ENCODE measurements at places on chromosomes 5 and 9.

DNA sequence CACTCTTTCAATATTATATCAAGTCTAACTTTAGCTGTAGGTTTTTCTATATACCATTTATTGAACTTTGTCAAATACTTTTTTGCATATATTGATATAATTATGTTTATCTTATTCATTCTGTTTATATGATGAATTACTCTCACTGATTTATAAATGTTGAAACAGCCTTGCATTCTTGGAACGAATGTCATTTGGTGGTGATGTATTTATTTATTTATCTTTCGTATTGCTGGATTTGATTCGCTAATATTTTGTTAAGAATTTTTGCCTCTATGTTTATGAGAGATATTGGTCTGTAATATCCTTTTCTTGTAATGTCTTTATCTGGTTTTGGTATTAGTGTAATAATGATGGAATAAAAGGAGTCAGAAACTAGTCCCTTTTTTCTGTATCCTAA is 563.9 kb downstream of the ANXA1 start:
- DNase-seq = no peak

- no peak for DNase-seq
These were observed 4.0 kb upstream of the SLC46A2 start for GRCh38 chr9:112894699-112895098.

DNA sequence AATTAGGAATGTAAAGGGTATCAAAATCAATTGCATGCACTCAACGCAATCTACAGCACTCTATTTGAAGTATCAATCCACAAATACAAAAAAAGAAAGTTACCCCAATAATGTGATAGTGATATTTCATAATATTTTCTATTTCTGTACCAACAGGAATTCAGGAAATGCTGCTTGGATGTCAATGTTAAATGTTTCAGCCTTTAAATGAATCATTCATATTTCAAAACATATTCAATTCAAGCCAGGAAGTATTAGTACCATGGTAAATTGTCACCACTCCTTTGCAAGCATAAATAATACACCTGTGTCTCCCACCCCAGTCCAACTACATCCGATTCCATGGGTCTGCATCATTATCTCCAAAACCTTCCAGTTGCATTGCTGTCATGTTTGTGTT is 1185.5 kb upstream of the CDH18 start:
- no peak for DNase-seq

DNA sequence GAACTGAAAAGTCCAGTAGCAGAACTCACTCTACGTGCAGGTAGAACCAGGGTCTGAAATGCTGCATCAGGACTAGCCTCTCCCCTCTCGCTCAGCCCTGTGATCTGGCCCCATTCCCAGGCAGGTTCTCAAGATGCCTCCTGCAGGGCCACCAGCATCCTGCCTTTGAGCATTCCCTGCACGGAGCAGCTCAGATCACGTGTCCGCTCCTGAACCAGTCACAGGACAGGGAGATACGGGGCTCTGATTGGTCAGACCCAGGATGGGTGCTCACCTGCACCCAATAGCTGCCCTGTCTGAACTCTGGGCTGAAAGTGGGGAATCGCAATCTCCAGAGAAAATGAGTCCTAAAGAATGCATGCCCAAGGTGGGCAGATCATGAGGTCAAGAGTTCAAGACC is 50.8 kb downstream of the NEURL1B start:
- DNase-seq = no peak

DNA sequence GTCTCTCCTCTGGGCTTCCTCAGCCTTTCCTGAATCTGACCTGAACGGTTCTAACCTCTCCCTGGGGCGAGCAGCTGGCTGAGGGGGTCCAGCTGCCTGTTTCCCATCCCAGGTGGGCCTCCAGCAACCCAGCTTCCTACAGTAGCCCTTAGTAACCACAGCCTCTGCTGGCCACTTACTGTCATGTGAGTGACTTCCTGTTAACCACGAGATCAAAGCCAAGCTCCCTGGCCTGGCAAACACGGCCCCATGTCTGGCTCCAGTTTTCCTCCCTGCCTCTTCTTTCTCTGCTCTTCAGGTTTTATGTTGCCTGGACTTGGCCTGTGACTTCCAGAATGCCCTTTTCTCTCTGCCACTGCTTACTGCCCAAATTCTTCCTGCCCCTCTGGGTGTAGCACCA is 47.2 kb upstream of the DAB2IP start:
- DNase-seq = no peak

DNA sequence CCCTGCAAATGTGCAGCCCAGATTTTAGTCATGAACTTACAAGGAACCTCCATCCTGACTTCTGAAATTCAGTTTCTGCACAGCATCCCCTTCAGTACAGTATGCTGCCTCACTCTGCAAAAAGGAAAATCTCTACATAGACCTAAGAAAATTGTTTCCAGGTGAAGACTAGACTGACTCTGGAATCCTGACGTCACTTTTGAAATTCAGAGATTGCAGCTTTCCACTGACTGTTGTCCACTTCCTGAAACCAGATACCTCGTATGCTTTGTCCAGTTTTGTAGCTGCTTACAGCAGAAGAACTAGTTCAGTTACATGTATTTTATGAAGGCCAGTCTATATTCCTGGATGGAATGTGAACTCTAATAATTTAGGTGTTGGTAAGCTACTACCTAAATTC is 629.3 kb upstream of the ST8SIA4 start:
- DNase-seq = no peak

GRCh38 chr5:171953860-171954701 is 52.4 kb downstream of the FBXW11 start:
- no peak for DNase-seq

DNA sequence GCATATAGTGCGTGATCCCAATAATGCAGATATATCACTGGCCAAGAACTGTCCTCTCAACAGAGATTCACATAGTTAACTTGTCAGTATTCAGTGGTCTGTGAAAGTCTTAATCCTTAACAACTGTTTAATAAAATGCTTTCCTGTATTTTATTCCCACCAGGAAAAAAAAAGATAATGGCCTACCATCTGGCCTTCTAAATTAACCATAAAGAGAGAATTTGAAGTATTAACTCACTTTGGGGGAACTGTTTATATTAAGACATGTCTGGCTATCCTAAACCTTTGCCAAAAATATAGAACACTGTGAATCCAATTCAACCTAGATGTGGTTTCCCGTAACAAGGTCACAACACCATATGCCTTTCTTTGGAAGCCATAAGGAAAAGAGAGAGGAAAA is 818 bp upstream of the FREM1 start:
- no peak for DNase-seq

GRCh38 chr9:115675834-115676233 is 477.8 kb upstream of the PAPPA start:
- no peak for DNase-seq

- no peak for DNase-seq
These were observed 388 bp downstream of the ANKS6 start for GRCh38 chr9:98795970-98796363.

DNA sequence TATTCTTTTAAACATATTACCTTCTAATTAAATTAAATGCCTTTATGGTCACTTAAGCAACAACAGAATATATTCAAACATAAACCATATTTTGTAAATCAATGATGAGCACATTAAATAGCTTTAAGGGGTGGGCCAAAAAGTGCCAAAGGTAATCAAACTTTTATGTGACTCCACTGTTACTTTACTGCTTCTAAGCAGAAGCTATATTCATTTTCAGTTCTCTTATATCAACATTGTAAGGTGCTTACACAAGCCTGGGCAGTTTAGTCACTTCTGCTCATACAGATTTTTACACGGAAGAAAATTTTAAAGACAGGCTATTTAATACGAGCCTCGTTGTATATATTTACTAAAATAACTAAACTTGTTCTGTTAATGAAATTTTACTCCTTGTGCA is 29.9 kb downstream of the RFX3 start:
- DNase-seq = no peak

DNA sequence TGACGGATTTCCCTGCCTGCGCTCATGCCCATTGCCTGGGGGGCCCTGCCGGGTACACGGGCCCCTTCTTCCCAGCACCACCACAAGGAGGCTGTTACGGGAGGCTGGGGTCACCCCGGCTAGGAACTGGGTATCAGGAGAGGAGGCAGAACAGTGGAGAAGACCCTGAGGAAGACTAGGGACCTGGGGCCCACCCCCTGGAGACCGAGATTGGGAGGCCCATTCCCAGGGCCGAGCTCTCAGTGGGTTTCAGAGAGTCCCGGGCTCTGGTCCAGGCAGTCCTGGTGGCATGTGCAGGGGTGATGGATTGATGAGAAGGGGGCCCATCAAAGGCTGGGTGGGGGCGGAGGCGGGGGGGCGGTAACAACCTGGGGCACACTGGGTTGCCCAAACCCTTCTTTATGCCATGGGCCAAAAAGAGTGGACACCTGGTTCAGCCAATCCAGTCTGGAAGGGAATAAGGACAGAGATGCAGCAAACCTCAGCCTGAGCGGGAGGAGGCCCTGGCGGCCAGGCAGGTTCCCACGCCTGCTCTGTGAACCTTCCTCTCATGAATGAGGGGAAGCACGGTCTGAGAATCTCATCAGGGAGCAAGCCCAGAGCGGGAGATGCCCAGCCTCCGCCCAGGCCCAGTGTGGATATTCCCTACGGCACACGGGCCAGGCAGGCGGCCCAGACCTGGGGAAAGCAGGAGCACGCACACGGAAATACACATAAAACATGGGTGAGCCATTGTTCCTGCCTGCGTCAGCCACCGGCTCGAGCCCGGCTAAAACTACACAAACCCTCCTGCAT is 785 bp upstream of the P4HA2 start:
- DNase-seq = no peak

GRCh38 chr5:120533581-120533980 is 69.5 kb downstream of the PRR16 start:
- DNase-seq = no peak

DNA sequence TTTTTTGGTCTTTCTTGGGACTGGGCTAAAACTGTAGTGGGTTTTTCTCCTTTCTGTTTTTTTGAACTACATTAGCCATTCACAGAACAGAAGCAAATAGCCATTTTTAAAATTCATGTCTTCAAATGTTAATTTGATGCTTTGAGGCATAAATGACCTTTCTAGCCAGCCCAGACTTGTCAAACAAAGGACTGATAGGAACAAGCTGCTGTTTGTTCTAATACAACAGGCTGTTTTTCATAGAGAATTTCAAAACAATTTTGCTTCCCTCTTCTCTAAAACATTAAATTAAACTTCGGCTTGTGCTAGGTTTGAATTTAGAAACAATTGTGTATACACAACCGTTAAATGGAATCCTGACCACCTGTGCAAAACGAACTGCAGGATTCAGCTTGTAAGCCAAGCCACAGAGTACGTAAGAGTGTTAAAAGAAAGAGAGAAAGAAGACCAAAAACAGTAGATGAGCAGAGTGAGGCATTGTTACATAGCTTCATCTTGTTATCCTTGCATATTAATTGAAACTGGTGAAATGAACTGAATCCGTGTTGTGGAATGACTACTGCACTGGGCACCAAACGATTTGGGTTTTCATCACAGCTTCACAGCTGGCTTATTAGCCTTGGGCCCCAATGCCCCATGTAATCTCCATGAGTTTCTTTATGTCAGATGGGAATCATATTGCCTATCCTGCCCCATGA is 100.0 kb downstream of the ZSWIM6 start:
- DNase-seq = no peak

DNA sequence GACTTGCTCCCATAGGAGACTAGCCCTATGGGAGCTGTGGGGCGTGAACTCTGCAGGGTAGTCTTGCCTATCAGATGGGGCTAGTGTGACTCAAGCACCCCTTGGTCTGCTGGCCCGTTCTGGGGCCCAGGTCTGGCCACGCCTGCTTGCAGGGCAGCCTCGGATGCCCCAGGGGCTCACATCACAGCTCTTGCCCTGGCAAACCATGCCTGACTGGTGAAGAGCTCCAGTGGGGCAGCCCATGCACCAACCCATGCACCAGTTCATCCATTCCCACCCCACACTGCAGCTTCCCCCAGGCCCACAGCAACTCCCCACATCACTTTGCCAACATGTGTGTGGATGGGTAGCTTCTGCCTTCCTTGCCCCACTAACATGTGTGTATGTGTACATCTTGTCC is 93.9 kb upstream of the PRLR start:
- no peak for DNase-seq

GRCh38 chr5:83871533-83872395 is 151.1 kb upstream of the HAPLN1 start:
- DNase-seq = peak; percentile 6

GRCh38 chr5:110873773-110874437 is 135.1 kb downstream of the SLC25A46 start:
- DNase-seq = no peak

GRCh38 chr5:32498484-32498883 is 53.9 kb upstream of the ZFR start:
- no peak for DNase-seq

DNA sequence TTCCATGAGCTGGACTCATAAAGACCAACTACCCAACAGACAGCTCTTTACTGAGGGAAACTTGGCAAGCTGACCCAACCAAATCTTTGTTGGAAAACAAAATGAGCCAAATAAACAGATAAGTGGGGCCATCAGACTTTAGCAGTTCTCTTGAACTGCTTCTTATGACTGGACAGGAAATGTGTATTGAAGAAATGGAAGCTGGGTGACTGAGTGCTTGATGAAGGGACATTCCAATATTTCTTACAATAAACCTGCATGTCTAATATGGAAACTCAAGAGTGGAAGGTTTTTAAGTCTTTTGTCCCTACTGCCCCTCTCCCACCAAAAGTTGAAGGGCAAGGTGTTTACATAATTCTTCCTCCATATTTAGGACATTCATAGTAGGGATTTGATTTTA is 218.8 kb upstream of the NR4A3 start:
- no peak for DNase-seq

- no peak for DNase-seq
These were observed 30.8 kb downstream of the ADAMTSL1 start for GRCh38 chr9:18504707-18505106.

DNA sequence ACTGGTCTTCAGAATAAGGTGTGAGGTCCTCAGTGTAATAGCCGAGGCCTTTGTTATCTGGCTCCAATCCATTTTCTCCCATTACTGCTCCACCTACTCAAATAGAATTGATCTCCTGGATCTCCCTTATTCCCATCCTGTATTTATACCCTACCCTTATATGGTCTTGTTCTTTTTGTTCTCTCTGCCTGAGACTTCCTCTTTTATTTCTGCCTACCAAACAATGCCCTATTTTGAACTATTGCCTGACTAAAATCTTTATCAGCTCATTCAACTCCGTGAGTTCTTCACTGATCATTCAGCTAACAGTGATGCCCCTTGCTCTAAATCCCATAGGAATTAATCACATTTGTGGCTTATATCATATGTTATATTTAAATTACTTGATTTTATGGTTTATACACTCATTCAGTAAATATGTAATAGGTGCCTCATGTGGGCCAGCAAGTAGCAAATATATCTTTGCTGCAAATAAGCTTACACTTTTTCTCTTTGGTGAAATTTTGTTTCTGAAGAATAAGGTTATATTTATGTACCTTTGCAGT is 417.5 kb upstream of the MEF2C start:
- DNase-seq = no peak

- DNase-seq = no peak
These were observed 72.8 kb upstream of the COL5A1 start for GRCh38 chr9:134568811-134569210.

DNA sequence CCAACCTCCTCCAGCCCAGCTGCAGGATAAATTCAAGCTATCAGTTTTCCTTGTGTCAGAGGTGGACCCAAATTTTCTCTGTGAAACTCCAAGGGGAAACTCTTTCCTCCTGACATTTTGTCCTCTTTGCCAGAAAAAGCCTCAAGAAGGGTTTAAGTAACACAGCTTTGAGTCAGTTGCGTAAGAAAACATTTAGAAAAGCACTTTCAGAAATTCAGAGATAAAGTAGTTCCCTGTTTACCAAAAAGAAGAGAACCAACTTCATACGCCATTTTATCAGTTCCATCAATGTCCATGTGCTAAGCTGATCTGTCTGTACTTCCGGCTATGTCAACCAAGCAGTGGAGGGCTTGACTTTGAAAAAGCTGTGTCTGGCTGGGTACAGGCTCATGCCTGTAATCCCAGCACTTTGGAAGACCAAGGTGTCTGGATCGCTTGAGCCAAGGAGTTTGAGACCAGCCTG is 19.9 kb upstream of the SUSD1 start:
- DNase-seq = no peak
